ENCODE measurements at places on chromosomes 16 and 17.

DNA sequence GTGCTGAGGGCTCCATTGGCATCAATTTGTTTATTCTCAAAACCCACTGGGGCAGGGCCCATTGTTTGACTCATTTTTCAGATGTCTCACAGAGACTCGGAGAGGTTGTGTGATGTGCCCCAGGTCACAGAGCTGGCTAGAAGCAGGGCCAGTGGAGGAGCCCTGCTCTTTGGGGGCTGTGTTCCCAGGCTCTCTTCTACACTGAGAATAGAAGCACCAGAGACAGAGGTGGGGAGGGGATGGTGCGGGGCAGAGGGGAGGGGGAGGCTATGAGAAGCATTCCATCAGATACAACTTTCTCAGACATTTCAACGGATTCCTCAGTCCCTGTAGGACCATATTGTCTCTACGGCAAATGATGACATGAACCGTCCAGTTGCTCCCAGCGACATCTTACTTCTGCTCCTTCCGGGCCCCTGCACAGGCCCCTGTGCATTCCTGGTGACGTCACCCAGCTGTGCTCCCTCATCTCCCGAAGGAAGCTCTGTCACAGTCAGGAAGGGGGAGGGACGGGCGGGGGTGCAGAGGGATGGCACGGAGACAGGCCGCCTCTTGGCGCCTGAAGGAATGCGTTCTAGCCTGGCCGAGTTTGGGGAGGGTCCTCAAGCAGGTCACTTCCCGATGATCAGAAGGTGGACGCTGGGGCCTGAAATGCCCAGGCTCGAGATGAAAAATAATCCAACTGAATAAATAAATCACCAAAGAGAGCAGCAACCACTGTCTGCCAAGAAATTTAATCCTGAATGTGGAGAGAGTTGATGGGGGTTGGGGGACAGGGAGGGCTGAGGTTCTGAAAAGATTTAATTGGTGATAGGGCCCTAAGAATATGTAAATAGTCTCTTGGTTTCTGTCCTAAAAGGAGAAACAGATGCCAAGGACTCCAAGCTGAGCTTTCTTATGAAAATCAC lies 114.1 kb downstream of the NOG start:
- DNase-seq, result no peak

DNA sequence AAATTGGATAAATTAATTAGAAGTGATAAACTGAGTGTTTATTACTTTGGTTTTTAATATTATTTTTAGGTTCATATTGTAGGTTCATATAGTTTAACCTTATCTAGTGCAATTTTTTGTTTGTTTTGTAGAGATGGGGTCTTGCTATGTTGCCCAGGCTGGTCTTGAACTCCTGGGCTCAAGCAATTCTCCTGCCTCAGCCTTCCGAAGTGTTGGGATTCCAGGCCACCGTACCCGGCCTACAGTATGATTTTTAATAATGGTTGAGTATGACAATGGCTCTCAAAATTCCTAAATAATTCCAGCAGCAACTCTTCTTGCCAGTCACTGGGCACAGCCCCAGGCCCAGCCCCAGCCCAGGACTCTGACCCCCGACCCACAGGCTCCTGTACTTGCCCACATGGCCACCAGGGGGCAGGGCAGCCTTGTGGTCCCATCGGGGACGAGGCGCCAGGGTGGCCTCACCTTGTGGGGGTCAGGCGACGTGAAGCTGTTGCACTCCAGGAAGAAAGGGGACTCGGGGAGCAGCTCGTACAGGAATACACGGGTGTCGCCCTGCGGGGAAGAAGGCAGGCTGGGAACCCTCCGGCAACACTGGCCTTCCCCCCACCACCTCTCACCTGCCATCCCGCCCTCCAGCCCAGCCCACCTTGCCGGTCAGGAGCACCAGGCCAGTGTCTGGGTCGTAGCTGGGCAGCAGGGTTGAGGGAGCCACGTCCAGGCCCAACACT lies 7.9 kb upstream of the PAM16 start:
- DNase-seq, result peak; percentile 91

GRCh38 chr16:78805556-78805955 lies 706.1 kb downstream of the WWOX start:
- DNase-seq, result no peak

- no peak for DNase-seq
Measured at GRCh38 chr16:4055748-4056147, 60.5 kb downstream of the ADCY9 start.

- no peak for DNase-seq
Measured at GRCh38 chr16:67481561-67482232, 740 bp upstream of the ATP6V0D1 start.

GRCh38 chr17:80108036-80108971 lies 6.9 kb downstream of the GAA start:
- no peak for DNase-seq

DNA sequence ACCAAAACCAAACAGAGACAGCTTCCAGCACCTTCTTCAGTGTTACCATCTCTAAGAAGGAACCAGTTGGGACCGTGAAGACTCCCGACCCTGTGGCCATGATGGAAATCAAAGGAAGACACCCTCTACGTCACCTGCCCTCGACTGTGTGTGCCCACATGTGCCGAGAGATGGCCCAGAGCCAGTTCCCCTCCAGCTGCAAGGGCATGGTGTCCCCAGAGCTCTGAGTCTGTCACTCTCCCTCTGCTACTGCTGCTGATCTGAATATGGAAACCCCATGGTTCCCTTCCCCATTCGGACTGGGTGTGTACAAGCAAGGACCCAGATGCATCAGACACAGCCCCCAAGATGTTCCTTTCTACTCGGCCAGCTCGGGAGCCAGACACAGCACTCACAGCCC lies 76.4 kb downstream of the SOCS1 start:
- DNase-seq, result no peak

- no peak for DNase-seq
Measured at GRCh38 chr16:82631701-82632685, 5.2 kb downstream of the CDH13 start.

GRCh38 chr16:555528-556473 lies 4.4 kb upstream of the PRR35 start:
- DNase-seq, result no peak

GRCh38 chr17:18888766-18889290 lies 30.9 kb downstream of the PRPSAP2 start:
- DNase-seq, result no peak

DNA sequence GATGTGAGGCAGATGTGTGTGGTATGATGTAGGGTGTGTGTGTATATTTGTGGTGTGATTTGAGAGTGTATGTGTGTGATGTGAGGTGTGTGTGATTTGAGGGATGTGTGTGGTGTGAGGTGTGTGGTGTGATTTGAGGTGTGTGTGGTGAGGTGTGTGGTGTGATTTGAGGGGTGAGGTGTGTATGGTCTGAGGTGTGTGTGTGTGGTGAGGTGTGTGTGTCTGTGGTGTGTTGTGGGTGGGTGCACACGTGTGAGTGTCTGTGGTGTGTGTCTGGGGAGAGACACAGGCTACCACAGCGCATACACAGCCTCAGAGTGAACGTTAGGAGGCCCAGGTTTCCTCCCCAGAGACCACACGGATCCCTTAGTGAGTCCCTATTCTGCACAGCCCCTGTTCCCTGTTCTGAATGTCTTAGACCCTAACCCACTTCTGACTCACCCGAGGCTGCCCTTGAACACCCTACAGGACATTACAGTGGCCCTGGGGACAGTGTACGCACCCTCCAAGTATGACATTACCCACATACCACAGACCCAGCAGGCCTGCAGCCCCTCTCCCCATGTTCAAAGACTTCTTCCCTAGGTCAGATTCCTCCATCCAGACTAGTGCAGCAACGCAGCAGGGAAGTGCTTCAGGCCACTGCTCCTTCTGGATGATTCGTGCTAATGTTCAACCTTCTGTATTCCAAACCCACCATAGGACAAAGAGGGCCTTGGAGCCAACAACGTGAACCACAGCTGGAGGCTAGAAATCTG lies 3.5 kb upstream of the RAB37 start:
- no peak for DNase-seq

DNA sequence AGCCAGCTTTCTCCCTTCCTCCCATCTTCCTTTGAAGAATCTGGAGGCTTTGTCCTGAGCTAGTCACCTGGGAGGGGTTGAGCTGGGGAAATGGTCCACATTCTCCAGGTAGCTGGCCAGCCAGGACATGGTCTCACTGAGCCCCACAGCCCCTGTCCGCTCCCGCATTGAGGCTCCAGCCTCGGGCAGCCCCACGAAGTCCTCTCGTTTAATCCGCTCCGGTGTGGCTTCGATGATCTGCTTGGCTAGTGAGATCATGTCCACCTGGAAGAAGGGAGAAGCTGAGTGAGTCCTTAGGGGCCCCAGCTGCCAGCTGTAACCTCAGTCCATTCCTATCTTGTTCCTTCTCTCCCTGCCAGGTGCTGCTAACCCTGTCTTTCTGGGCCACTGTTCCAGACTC lies 2.7 kb upstream of the SPAG7 start:
- DNase-seq, result no peak

GRCh38 chr16:88977018-88977811 lies at the start of gene CBFA2T3:
Gene CBFA2T3 (minus strand): TSS chr16:88977207. CDS start chr16:88976807, 400 bp downstream.
- DNase-seq, result peak; percentile 41

DNA sequence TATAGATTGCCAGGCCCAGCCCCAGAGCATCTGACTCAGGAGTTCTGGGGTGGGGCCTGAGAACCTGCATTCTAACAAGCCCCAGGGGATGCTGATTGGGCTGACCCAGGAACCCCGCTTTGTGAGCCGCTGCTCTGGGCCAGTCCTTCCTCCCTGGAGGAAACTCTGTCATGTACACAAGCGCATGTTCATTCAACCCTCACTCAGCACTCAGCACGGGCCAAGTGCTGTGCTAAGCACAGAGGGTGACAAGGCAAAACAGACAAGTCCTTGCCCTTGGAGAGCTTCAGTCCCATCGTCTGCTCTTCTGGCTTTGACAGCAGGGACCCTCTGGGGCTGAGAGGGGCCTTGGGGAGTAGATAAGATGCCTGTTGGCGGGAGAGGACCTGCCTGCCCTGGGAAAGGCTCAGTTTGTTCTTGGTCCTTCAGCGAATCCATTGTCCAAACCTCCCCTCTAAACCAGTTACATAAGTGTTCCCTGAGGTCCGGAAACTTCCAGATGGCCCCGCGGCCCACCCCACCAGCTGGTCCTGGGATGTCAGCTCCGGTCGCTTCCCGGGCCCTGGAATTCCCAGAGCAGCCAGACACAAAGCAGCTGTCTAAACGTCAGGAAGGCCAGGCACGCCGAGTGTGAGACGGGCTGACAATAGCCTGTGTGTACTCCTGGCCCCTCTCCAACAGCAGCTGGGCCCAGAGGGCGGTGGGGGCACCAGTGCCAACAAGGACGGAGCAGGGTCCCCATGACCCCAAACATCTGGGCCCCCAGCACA lies 88.8 kb downstream of the ZDHHC7 start:
- peak; percentile 60 for DNase-seq

- DNase-seq, result no peak
Measured at GRCh38 chr17:50452630-50453300, 15.9 kb downstream of the CHAD start.

GRCh38 chr17:81097134-81097942 lies 62.4 kb downstream of the BAIAP2 start:
- peak; percentile 74 for DNase-seq

GRCh38 chr16:6038941-6039645 lies 941.5 kb upstream of the EEF2KMT start:
- DNase-seq, result no peak

Data from posterior cingulate gyrus (tissue), 11 donors.